ENCODE measurements at places on chromosomes 2 and 18.

DNA sequence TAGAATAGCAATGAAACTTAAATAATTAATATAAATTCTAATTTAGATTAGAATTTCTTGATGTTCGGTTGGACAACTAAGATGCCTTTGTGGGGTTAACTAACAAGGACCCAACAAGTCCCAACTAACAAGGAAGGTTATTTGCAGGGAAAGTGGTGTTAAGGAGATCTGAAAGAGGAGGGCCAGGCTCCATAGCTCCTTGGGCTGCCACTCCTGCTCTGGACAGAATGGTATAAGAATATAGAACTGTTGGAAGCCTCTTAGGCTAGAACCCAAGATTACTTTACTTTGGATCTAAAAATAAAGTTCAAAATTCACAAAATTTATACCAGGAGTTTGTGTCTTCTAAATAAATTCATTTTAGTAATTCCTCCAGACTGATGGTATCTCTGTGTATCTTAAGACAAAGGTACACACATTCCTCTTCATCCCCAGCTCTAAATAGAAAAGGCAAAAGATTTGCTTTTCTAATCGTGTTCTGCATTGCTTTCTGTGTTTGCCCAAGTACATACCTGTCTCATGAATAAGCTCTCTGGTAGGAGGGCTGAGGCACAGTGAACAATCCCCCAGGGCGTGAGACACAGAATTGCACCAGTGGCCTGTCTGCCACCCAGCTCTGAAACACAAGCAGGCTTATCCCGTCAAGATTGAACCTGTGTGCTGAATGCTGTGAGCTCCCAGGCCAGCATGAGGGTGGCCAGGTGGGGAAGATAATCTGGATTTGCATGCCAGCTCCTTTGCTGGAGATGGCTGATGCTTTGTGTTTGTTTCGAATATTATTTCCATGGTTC, 176.0 kb downstream of the ACKR3 start:
- no peak for ATAC-seq

DNA sequence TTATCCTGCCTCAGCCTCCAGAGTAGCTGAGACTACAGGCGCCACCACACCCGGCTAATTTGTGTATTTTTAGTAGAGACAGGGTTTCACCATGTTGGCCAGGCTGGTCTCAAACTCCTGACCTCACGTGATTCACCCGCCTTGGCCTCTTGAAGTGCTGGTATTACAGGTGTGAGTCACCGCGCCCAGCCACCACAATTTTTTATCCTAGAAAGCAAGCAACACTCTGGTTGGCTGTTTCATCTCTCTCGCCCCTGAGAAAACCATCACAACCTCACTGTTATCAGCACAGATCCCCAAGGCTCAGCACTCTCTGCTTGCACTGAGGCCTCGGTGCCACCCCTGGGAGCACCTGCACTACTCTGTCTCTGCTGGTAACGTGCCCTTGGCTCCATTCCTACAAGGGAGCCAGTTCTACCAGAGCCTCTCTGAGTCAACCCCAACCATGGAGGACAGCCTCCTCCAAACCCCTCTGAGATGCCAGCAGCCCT, 134.8 kb upstream of the AGAP1 start:
- ATAC-seq = no peak

GRCh38 chr2:70735071-70735470, 32.9 kb downstream of the ADD2 start:
- ATAC-seq = peak; percentile 34

GRCh38 chr18:68177807-68178702, 536.9 kb downstream of the TMX3 start:
- no peak for ATAC-seq

DNA sequence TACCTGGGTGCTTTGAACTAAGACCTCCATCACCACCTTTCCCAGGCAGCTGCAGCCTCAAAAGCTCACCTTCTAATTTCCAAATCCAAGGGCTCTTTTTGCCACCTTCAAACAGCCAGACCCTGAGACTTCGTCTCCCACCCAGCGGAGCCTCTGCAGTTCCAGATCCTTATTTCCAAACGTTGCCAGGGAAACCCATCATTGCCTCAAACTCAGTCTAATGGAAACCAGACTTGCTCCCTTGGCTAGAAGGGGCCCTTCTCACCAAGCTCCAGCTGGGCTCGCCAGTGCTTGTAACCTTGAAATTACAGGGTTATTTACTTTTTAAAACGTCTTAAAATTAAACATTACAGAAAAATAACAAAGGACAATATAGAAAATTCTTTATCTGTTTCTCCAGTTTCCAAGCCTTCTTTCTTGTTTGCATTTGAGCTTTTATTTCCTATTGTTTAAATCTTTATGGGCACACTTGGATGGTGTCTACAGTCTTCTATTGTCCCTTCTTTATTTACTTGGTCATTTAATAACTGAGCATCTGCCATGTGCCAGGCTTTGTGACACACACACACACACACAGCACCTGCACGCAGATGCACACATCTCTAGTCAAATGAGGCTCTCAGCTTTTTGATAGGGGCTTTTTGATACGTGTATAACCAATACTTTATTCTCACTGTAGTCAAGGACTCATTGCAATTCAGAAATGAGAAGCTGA, 36.1 kb downstream of the TRPM8 start:
- no peak for ATAC-seq

DNA sequence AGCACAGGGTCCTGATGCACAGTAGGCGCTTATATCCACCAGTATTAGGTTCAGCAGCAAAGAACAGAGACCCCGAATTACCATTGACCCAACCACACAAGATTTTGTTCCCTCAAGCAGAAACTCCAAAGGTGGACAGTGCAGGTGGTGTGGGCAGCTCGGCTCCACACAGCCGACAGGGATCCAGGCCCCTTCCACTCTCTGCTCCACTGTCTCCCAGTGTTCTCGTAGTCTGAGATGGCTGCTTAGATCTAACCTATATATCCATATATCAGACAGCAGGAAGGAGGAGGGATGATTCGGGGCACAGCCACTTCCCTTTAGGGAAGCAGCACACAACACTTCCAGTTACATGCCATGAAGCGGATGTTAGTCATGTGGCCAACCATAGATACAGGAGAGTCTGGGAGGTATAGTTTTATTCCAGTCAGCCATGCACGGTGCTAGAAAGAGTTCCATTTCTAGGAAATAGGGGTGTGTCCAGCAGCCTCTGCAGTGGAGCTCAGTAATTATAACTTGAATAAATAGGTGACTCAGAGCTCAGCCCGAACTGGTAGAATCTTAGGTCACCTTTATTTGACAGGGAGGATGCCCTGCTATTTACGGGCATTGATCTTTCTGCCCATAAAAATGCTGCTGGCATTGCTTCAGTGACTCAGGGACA, 158.9 kb downstream of the TWIST2 start:
- ATAC-seq = no peak

GRCh38 chr2:62423235-62423634, 82.8 kb downstream of the TMEM17 start:
- ATAC-seq = no peak

- no peak for ATAC-seq
Measured at GRCh38 chr2:169036736-169037440, 5.8 kb upstream of the ABCB11 start.

GRCh38 chr2:202608142-202608852, 26.5 kb upstream of the FAM117B start:
- ATAC-seq = peak; percentile 71

- ATAC-seq = no peak
Measured at GRCh38 chr2:240143276-240143675, 2.8 kb upstream of the OTOS start.

- ATAC-seq = no peak
Measured at GRCh38 chr2:189213250-189213649, 33.7 kb upstream of the COL5A2 start.

DNA sequence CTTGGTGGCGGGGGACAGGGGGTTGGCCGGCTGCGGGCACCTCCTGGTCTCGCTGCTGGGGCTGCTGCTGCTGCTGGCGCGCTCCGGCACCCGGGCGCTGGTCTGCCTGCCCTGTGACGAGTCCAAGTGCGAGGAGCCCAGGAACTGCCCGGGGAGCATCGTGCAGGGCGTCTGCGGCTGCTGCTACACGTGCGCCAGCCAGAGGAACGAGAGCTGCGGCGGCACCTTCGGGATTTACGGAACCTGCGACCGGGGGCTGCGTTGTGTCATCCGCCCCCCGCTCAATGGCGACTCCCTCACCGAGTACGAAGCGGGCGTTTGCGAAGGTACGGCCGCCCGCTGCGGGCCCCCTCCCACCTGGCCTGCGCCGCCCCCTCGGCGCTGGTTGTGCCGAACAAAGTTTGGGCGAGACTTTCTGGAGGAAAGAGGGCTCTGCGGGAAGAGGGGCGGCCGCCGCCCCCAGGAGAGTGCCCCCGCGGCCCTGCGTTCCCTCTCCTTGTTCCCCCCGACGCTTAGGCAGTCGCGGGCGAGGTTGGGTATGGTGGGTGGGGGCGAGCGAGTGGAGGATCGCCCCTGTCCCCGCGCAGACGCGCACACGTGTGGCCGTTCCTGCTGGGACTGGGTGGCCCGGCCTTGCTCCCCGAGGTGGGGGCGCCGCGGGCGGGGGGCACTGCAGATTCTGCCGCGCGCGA, 866 bp downstream of the CRIM1 start:
- ATAC-seq = peak; percentile 18

DNA sequence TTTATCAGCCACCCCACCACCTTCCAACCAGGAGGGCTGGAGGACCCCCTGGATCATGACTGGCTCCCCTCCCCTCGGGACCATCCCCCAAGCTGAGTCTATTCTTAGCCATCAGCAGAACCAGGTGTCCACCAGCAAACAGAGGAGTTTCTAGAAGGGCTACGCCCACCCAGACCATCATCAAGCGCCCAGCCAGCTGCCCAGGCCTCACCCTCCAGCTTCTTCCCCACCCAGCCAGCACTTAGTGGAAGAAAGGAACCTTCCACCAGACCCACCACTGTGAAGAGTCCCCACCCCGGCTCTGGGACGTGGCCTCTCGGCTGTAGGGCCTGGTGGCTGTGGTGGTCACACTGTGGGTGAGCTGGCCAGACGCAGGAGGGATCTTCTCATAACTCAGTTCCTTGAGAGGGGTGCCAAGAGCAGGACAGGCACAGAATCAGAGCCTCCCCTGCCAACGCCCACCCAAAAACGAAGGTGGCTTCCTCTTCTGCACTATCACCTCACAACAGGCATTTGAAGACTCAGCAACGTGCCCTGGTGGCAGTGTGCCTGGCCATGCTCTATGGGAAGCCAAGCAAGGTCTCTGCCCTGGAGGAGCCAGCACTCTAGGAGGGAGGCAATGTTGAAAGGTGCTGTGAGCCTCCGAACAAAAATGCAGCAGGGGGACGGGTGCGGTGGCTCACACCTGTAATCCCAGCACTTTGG, 19.0 kb downstream of the BIN1 start:
- no peak for ATAC-seq

DNA sequence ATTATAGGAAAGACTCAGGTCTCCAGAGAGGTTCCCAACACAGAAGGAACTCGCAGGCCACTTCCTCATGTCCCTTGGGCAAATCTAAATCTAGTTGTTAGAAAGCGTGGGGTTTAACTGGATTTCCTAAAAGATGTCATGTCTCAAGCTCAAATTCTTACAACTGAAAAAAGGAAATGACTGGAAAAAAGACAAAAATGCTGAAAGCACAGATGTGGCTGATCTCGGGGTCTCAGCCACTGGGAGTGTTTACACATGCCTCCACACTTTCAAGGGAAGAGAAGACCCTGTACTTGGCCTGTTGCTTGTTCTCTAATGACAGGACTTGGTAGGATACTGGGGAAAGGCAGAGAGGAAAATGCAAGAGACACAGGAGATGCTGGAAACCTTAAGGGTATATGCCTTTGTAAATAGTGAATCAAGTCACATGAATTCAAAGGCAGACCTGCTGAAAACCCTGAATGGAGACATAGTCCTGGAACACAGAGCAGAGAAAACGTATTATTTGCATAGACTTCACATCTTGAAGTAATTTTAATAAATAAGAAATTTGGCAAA, 160.9 kb upstream of the MEIS1 start:
- ATAC-seq = no peak

DNA sequence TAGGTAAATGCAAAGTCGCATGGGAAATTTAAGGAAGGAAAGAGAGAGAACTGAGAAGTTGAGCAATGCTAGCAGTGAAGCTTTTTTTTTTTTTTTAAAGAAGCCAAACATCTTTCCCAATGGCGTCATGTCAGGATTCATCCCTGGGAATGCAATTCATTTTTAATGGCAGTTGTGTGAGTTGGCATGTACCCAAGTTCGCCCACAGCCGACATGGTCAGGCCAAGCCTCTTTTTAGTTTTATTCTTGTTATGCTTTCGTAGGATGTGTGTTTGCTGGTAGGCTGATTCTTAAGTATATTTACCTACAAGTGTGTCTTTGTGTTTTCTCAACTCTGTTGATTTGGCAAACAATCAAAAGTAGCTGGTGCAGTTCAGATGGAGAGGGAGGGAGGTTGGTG, 127.6 kb upstream of the ITGA6 start:
- ATAC-seq = no peak

- no peak for ATAC-seq
Measured at GRCh38 chr2:176584333-176584732, 315.1 kb downstream of the MTX2 start.

DNA sequence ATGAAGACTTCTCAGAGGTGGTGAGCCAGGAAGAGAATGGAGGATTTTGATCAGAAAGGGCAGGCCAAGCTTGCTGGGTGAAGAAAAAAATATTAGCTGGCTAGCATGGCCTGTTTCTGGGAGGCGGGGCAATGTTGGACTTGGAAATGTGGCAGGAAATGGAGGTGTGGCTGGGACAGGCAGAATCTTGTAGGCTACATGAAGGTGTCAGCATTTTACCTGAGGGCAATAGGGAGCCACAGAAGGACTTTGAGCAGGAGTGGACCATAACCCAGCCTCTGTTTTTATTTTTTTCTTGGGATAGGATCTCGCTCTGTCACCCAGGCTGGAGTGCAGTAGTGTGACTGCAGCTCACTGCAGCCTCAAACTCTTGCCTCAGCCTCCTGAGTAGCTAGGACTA, 31.7 kb downstream of the EMX1 start:
- ATAC-seq = no peak

- no peak for ATAC-seq
Measured at GRCh38 chr18:44677933-44678332, 2.8 kb upstream of the SETBP1 start.

DNA sequence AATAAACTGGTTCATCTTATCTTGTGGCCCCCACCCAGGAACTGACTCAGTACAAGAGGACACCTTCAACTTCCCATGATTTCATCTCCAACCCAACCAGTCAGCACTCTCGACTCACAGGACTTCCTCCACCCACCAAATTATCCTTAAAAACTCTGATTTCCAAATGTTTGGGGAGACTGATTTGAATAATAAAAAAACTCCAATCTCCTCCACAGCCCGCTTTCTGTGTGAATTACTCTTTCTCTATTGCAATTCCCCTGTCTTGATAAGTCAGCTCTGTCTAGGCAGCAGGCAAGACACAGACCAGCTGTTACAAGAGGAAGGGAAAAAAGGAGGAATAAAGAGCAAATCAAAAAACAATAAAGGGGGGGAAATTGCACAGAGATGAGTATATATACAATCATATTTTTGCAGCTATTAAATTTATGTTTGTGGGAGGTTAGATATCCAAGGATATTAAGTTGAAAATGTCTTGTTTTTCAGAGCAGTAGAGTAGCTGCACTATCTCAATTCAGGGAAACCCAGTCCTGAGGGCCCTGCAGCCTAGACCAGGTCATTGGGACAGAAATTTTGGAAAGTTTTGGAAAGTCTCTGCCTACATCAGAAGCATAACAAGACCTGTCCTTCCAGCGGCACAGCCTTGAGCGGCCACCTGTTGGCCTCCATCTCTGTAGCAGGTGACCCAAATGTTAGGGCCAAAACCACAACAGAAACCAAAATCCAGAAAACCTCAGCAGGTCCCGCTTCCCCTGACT, 32.8 kb upstream of the SIGLEC15 start:
- peak; percentile 24 for ATAC-seq

- no peak for ATAC-seq
Measured at GRCh38 chr2:199018826-199019225, 438.9 kb downstream of the SATB2 start.

Data from stimulated activated memory B cell treated with anti-CD40 and anti-IgM and Interleukin-4, amounts not matched to agents 10 μg/mL and 1 μg/mL and 100 μg/mL, for 72 hours (primary cell).